Skeletal muscle cell (primary cell): ENCODE measurements at places on chromosomes 3 and 15.

DNA sequence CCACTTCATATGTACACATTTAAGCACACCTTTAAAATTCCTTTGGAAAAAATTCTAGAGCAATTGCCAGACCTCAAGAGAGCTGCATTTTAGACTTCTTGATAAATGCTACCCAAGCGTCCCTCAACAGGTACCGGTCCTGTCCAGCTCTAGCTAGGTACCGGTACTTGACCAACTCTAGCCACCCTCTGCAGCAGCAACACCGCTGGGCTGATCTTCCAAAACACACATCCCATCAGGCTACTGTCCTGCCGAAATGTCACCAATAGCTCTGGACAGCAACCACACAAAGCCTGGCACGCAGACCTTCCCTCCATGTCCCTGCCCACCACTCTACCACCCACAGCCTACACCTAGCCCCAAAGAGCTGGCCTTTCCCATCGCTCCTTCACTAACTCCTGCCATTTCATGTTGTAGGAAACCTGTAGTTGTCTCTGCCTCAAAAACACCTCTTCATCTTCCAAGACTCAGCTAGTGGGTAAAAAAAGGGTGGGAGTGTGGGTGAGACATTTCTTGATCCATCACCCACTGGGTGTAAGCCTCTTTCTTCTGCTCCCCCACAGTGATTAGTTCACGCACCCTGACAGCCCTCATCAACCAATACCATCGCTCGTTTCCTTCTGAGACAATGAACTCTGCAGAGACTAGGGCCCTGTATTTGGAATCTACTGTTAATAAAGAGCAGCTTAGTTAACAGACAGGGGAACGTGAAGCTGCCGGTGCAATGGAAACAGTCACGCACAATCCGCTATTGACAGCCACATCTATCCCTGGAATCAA, 6.8 kb downstream of the CHSY1 start:
- DNase-seq = no peak

- no peak for DNase-seq
Observed at GRCh38 chr15:99320374-99321215, 69.3 kb downstream of the LRRC28 start.

GRCh38 chr15:87940768-87941167, 315.8 kb downstream of the NTRK3 start:
- DNase-seq = no peak

DNA sequence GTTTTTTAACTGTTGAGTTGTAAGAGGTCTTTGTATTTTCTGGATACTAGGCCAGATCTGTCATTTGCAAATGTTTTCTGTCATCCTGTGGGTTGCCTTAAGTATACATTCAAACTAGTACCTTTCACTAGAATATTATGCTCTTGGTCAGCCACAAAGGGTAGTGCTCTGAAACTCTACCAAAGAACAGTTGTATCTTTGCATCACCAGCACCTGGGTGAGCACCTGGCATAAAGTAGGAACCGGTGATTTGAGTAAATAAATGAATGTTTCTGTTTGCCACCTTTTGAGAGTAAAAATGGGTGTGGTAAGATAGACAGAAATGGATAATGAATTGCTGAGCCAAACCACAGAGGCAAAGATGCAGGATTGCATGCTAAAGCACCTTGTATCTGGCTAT, 98.7 kb downstream of the SLCO3A1 start:
- no peak for DNase-seq

GRCh38 chr15:39454189-39454986, 126.5 kb upstream of the THBS1 start:
- peak; percentile 65 for DNase-seq

- no peak for DNase-seq
Observed at GRCh38 chr3:71062952-71063772, 520.4 kb downstream of the FOXP1 start.

DNA sequence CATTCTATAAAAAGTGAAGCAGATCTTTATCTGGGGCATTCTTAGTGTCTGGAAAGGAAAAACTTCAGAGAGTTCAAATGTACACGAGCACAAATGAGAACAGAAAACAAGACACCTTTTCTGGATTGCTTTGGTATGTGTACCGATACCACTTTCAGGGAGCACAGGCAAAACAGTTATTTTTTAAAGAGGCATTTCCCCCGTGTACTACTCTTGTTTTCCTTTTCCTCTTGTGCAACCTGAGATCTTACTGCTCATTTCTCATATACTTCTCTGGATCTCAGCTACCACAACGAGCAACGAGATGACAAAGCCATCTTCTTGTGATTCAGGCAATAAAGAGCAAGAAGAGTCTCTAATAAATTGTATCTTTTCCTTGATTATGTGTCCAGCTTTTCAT, 463.6 kb downstream of the SHQ1 start:
- DNase-seq = no peak

DNA sequence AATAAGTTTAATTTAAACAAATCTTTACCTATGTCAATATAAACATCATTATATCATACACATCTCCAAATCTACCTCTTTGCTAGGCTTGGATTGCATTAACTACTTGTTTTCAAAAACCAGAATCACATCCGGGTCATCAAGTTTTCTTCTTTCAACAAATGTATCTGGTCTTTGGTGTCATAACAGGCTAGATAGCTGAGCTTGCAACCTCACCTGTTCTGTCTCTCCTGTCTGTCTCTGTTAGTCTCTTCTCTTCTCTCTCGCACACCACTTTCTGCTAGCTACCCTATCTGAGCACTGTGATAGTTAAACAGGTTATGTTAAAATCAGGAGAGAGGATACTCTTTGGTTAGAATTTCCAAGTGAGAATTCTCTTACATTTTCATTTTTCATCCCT, 6.7 kb downstream of the FOXB1 start:
- no peak for DNase-seq
